ENCODE measurements at places on chromosomes 1 and 21. TPM values are rescaled to one million over a fixed set of nuclear protein-coding genes. Genes with fewer than 3 reads are reported as not detected.

GPR157 gene
- 2.3 TPM for total RNA-seq

SRSF11 gene
- total RNA-seq, result 87.7 TPM

RHBG gene
- not detected for total RNA-seq

IFI6 gene
- 3,193 TPM for total RNA-seq

TRIM17 gene
- total RNA-seq, result not detected

VASH2 gene
- total RNA-seq, result 0.30 TPM

DAP3 gene
- total RNA-seq, result 66.9 TPM

FAM72C gene
- 0.65 TPM for total RNA-seq

MFAP2 gene
- total RNA-seq, result 16.3 TPM

FCGR3A gene
- not detected for total RNA-seq

GDAP2 gene
- total RNA-seq, result 19.0 TPM

KCNJ10 gene
- total RNA-seq, result not detected

KRTAP10-1 gene
- total RNA-seq, result not detected

HES4 gene
- 109 TPM for total RNA-seq

AGBL4 gene
- not detected for total RNA-seq

SLFNL1 gene
- total RNA-seq, result 0.46 TPM

KCNJ15 gene
- 0.32 TPM for total RNA-seq

RABIF gene
- 5.8 TPM for total RNA-seq

ADAMTS5 gene
- under 0.01 TPM for total RNA-seq

FMO2 gene
- total RNA-seq, result not detected

CD1B gene
- not detected for total RNA-seq

SLAMF8 gene
- total RNA-seq, result not detected

LCE3D gene
- not detected for total RNA-seq

GBP6 gene
- total RNA-seq, result not detected

EXTL1 gene
- total RNA-seq, result not detected

TEDDM1 gene
- total RNA-seq, result not detected

CDK18 gene
- 0.46 TPM for total RNA-seq

LIPI gene
- not detected for total RNA-seq

EFNA3 gene
- 0.97 TPM for total RNA-seq
